ENCODE measurements at places on chromosomes 4 and X.

DNA sequence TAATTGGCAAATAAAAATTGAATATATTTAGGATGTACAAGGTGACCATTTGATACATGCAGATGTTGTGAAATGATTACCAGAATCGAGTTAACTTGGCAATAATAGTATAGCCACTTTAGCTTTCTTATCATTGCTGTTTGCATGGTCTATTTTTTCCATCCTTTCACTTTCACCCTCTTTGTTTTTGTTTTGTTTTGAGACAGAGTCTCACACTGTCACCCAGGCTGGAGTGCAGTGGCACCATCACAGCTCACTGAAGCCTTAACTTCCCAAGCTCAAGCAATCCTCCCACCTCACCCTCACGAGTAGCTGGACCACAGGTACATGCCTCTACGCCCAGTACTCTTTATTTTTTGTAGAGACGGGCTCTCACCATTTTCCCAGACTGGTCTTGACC, 218.6 kb upstream of the ADGRL3 start:
- DNase-seq: no peak

DNA sequence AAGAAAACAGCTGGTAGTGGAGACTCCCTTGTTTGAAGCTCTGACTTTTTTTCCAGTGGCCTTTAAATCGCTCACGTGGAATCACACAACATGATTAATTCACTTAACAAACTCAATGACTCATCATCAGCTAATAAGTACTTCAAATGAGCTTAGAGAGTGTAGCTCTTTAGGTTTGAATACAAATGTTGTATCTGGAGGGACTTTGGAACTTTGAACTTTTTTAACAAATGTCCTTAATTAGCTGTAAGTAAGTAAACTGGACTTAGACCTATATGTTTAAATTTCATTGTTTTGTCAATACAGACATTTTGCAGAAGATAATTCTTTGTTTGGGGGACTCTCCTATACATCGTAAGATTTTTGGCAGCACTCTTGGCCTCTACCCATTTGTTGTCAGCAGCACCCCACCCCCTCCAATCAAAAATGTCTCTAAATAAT, 581.1 kb downstream of the SPRY1 start:
- DNase-seq: no peak

DNA sequence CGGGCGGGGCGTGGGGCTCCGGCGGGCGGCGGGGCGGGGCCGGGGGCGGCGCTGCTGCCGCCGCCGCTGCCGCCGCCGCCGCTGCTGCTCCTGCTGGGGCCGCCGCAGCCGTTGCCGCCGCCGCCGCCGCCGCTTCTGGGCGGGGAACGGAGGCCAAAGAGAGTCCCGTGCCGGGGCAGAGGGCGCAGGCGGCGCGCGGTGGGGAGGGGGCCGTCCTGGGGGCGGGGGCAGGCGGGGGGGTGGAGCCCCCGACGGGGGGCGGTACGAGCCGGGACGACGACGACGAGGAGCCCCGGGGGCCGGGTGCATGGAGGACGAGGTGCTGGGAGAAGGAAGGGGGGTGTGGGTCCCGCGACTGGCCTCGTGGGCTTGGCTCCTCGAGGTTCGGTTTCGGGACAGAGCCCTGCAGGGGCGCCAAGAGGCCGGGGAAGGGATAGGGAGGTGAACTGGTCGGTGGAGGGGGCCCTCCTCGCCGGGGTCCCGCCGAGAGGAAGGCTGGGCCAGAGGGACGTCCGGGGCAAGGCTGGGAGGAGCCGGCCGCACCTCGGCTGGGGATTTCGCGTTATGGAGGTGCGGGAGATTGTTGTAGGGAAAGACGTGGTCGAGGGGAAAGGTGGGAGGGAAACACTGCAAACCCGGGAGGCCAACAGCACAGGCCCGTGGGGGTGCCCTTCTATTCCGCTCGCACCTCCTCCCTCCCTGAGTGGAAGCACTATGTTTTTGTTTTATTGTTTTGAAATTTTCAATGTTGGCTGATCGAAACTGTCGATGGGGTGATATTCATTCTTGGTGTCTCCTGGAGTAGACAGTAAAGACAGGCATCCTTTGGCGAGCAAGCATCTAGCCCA, 1.9 kb downstream of the BCORL1 start:
- no peak for DNase-seq

GRCh38 chr4:86159216-86159615, 200.6 kb downstream of the MAPK10 start:
- no peak for DNase-seq

DNA sequence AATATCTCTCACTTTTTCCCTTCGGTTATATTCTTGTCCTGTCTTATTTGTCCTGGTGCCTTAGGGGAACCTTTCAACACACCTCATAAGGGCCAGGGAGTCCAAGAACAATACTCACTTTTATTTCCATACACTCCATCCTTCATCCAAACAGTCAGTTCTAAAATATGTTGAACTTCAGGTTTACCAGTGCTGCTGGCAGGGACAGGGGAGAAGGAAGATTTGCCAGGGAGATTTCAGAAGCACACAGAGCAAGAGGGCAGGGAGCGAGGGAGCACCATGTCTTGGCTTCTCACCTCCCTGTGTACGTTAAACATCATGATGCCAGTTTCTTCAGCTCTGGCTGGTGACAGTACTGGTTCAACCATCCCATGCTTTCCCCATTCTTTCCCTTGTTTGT, 631.1 kb upstream of the FAT1 start:
- DNase-seq: no peak

- no peak for DNase-seq
Measured at GRCh38 chr4:94372228-94372978, 29.8 kb upstream of the HPGDS start.

DNA sequence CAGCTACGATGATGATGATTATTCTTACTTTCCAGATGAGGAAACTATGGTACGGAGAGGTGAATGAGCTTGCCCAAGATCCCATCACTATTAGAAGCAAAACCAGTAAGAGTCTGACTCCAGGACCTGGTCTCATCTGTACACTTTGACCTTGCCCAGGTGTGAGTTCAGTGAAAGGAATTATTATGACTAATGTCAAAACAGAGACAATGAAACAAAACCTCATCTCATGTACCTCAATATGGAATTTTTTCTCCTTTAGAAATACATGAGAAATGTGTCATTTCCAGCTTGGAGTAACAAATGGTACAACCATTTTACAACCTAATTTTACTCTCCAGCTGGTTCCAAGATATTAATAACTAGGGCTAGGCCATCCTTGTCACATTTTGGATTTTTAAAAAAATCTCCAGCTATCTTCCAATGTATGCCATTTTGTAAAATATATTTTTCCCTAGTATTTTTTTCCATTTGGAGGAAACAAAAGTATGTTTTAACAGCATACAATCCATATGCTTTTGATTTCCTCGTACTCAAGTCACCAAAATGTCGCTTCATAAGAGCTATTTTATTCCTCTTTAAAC, 213.8 kb downstream of the PTTG2 start:
- DNase-seq: no peak

- no peak for DNase-seq
Measured at GRCh38 chr4:78543424-78544125, 8.0 kb upstream of the ANXA3 start.

DNA sequence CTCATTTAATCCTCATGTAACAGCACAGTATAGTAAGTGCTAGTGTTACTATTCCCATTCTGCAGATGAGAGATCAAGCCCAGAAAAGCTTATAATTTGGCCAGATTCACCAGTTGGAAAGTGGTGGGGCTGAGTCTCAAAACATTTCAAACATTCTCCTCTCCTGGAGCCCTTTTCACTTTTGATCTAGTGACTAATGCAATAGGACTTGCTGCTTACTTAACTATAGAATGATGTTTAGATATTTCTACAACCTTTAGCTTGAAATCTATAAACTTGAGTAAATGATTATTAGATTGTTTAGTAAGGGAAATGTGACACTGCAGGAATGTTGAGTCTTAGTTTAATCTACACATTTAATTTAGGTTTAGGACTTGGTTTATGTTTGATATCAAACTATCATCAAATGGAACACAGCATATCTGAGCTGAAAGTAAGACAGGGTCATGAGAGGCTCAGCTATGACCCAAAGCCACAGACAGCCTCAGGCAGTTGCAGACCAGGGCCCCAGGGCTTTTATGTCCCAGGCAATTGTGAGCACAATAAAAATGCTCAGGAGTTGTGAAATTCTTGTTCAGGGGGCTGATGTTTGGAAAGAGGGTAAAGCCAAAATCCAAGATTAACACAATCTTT, 199.5 kb upstream of the HS3ST1 start:
- no peak for DNase-seq

DNA sequence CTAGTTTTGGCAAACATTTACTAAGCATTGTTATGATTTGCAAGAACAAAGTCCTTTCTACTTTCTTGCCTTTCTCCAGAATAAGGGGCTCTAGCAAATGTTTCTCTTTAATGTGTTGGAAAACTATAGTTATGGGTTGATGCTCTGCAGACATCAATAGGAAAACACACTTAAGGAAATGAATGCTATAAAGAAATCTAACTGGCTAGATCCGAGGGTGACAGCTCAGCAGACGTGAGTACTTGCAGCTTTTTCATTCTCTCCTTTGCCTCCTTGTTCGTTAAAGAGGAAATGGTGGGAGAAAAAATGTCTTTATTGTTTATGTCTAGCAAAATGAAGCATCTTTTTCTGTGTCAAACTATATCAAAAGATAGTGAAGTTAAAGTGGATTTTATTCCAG, 6.3 kb downstream of the GUCY1B1 start:
- no peak for DNase-seq

- DNase-seq: peak; percentile 41
Measured at GRCh38 chr4:162952232-162952631, 214.5 kb downstream of the NAF1 start.

GRCh38 chr4:7285244-7286094, 93.1 kb downstream of the SORCS2 start:
- no peak for DNase-seq

- DNase-seq: no peak
Measured at GRCh38 chr4:8853249-8853648, 18.4 kb downstream of the HMX1 start.

- no peak for DNase-seq
Measured at GRCh38 chr4:122930862-122931261, 8.5 kb upstream of the NUDT6 start.

- no peak for DNase-seq
Measured at GRCh38 chrX:84155938-84156337, 32.1 kb downstream of the RPS6KA6 start.

GRCh38 chr4:37400241-37400881, 155.8 kb downstream of the NWD2 start:
- no peak for DNase-seq

DNA sequence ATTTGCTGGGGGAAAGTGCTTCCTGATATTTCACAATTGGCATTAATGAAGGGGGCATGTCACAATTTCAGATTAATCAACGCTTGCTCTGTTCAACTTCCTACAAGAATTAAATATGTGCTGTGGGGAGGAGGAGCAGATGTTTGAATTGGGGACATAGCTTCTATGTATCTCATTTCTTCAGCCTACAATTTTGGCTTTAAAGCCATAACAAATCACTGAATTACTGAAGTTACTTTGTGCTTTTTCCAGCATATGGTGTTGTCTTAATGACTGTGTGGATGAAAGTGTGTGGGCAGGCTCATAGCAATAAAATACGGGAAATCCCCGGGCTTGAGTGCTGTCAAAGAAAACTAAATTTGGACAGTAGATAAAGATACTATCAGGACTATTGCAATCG, 813 bp downstream of the TLR7 start:
- no peak for DNase-seq
